DMS79 treated with DMSO at 0.1 percent for 48 hours (cell line): ENCODE measurements at places on chromosomes 5 and 9.

GRCh38 chr9:86978922-86979474 lies 31.7 kb upstream of the GAS1 start:
- DNase-seq, result no peak

DNA sequence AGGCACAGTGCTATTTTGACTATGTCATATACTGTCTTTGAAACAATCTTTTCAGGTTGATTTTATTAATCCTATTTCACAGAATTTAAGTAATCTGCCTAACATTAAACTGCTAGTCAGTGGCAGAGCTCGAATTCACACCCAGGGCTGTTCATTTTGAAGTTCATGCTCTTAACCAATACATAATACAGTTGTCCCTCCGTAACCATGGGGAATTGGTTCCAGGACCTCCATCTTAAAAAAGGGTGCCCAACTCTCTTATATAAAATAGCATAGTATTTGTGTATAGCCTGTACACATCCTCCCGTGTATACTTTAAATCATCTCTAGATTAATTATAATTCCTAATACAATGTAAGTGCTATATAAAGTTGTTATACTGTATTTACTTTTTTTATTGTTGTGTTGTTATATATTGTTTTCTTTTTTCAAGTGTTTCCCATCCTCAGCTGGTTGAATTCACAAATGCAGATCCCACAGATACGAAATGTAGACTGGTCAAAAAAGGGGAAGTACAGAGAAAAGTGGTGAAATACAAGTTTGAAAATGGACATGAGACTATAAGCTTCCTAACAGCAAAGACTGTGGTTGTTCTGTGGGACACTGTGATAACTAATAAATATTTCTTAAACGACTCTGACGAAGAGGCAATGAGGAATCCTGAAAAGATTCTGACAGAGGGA lies 18.3 kb downstream of the RFX3 start:
- no peak for DNase-seq

DNA sequence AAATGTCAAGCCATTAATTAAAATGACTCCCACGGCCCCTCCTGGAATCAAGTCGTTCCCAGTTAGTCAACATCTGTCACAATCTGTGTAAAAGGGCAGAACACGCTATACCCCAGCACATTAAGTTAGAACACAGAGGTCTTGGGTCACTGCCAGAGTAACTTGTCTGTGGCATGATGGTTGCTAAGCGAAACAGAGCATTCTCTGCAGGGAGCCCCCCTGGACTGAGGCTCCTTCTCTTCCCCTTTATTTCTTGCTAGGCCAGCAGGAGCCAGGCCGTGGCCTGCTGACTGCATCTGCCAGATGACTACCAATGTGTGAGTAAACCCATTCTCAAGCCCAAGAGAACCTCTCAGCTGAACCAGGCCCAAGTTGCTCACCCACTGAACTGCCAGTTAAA lies 51.9 kb upstream of the ZBED3 start:
- peak; percentile 12 for DNase-seq

GRCh38 chr9:35271637-35272036 lies 109.8 kb downstream of the UNC13B start:
- DNase-seq, result no peak

DNA sequence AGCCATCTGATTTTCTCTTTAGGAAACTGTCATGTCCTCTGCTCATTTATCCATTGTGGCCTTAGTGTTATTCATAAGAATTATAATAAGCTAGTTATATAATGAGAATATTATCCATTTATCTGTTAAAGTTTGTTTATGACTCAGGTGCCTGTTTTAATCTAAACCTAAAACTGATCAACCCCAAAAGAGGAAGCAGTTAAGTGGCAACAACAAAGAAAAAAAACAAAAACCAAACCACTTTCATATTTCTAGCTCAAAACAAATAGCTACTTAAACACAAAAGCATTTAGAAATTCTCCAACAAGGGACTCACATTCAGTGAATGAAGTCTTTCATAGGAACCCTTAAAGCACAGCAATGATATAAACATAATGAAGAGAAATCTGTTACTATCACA lies 116.4 kb downstream of the APBA1 start:
- no peak for DNase-seq

GRCh38 chr9:89749500-89750116 lies 144.8 kb downstream of the GADD45G start:
- no peak for DNase-seq

- DNase-seq, result no peak
Observed at GRCh38 chr9:11135851-11136250, 523.0 kb upstream of the PTPRD start.

DNA sequence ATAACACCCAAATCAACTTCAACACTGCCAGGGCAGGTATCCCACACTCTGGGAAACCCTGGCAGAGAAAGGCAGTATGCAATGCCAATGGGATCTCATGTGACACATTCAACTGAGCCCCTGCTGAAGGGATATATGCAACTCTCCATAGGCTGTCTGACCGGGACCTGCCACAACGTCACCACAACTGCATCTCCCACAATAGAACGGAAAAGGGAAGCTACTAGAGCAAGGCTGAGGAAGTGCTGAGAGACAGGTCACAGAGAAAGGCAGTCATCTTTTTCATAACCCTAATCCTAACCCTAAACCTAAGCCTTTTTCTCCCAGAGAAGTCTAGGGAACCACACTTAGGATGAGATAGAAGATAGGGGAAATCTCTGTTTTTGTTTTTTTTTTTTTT lies 345.9 kb upstream of the CD180 start:
- no peak for DNase-seq

GRCh38 chr5:11507156-11507910 lies 396.9 kb downstream of the CTNND2 start:
- DNase-seq, result no peak

GRCh38 chr5:142511358-142511757 lies 174.5 kb downstream of the FGF1 start:
- DNase-seq, result no peak

DNA sequence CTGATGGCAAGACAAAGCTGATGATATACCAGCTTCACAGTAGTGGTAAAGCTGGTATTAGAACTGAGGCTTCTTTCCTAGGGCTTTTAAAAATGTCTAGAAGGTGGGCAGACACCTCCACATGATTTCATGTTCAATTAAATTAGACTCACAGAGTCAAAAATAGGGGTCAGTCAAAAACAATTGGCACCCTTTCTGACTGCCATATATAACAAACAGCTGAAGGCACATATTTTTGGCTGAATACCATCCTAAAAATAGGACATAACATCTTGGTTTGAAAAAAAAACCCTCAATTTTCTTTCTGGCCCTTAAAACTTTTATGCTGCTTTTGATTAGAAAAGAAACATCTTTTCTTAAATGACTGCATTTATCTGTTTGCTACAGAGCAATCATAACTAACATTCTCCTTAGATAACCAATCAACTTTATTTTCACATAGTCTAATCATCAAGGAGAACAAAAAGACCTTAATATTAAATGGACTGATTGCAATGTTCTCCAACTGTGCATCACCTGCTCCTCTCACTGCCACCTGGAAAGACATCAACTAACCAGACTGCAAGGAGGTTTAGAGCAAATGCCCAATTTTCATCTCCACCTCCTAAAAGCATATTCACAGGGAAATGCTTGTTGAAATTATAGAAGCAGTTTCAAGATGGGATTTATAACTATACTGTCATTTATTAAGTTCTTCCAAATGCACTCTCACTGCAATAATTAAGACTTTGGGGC lies 3.2 kb downstream of the SGTB start:
- no peak for DNase-seq

DNA sequence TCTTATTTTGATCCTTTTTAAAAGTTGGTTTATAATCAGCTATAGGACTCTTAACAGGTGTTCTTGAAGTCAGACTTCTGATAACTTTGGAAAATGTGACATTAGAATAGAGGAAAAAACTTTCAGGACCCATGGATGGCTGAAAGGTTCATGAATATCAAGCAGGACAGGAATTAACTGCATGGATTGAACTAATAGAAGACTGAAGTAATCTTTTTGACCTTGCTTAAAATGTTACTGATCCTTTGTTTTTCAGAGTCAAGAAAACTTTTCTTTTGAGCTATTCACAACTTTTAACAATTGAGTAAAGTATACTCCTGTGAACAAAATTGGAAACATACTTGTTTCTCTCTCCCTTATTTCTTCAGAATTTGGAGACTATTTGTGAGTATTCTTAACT lies 79.2 kb downstream of the PLK2 start:
- no peak for DNase-seq

DNA sequence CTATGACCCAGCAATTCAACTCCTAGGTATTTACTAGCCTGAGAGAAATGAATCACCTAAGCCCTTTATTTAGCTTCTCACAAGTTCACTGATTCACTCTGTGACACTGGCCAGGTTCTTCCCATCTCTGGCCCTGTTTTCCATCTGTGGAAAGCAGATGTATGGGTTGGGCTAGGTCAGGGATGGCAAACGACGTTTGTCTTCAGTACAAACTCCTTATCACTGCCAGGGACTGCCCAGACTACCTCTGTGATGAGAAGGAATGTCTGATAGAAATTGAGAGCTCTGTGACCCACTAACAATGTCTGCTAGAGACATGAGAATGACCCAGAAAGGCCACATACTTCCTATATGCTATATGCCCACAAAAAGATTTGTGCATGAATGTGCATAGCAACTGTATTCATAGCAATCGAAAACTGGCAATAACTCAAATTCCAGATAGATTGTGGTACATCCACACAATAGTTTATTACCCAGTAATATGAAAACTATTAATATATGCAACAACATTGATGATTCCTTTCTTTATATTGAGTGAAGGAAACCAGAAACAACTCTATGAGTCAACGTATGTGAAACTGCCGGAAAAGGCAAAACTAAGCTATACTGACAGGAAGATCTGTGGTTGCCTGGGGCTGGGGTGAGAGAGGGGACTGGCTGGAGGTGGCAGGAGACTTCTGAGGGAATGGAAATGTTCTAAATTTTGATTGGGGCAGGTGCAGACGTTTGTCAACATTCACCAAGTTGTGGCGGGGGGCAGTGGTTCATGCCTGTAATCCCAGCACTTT lies 32.0 kb upstream of the ADAM19 start:
- no peak for DNase-seq

DNA sequence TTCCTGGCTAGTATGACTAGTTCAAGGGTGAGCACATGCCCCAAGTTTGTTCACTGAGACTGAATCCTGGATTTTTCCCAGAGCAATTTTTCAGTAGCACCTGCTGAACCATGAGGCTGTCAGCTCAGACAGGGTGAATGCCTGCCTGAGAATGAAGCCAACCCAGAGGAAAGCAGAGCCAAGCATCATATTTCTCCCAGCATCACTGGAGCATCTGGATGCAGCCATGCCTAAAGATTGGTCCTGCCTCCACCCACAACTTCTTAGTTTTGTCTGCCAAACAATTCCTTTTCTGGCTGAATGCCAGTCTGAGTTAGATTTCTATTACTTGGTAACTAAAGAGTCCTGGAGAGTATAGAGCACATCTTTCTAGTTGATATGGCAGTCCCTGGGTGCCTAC lies 343.6 kb downstream of the CSNK1G3 start:
- DNase-seq, result peak; percentile 61

- peak; percentile 10 for DNase-seq
Observed at GRCh38 chr5:91101600-91102379, 281.3 kb downstream of the ARRDC3 start.

- no peak for DNase-seq
Observed at GRCh38 chr5:132264546-132265335, 7.2 kb downstream of the PDLIM4 start.

DNA sequence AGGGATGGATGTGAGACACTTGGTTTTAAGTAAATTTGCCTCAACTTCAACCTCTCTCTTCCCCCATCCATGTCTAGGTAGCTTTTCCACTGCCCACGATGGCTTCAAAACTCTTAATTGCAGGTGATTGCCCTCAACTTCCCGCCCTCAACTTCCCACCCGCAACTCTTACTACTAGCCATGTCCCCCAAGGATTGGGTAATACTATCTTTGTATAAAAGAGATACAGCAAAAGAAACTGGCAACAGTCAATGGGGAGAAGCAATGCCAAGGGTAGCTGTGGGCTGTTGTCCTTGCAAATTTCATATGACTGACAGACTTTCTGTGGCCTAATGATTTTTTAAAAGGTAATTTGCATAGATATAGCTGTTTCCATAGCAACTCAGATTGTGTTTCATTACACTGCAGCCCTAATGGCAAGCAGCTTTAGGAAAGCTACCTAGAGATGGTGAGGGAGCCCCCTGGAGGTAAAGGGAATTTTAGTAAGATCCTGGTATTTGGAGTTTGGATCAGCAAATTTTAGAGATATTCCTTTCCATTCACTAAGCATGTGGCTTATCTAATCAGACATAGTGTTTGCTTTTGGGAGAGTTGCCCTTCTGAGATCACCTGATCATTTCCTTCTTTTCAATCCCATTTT lies 421.5 kb upstream of the DAP start:
- no peak for DNase-seq

DNA sequence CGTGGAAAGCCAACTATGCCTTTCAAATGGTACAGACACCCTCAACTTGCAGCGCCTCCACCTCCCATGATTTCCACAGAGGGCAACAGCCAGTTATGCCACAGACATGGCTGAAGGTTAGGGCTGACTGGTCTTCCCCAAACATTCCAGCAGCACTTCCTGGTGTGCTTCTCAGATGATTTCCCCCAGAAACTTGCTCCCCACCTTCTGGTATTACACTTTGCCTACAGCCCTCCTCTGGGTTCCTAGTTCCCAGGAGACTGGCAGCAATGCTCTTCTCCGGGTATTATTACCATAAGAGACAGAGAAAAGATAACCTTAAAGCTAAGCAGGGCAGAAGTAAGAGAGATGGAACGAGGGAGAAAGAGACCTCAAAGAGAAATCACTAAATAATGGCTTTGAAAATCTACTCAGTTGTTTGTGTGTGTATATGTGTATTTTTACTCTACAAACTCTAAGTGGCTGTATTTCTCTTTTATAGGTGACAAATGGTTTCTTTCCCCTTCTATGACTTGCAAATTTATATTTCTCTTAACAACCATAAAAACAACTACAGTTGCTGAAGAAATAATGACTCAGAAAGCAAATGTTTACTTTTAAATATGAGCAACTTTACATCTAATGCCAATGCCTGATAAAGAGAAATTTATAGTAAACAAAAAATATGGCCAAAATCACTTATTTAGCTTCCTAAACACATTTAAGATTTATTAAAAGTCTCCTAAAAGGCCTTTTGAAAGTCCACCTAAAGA lies 133.8 kb downstream of the PDE4D start:
- no peak for DNase-seq

- no peak for DNase-seq
Observed at GRCh38 chr9:136975644-136976043, 1.7 kb upstream of the PTGDS start.

DNA sequence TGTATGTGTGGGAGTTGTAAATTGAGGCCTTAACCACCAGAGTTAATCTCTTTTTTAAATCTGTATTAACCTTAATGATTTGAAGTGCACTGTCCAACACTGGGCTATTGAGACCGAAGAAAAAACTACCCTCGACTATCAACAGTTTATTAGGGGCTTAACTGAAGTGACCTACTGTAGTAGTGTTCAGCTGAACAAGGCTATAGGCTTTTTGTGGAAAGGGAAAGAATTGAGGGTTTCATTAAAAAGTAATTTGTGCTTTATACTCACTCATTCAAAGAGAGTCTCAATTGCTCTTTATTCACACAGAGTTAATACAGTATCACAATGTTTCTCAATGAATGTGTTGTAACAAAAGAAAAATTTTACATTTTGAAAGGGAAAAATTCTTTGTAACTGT lies 267.5 kb downstream of the SLF1 start:
- DNase-seq, result no peak
